ENCODE measurements at places on chromosomes 12 and 14. TPM values are rescaled to one million over a fixed set of nuclear protein-coding genes. Genes with fewer than 3 reads are reported as not detected.

GRCh38 chr14:92984896-92985295 is 61.9 kb downstream of the CHGA start:
- DNase-seq: no peak
- H3K36me3 ChIP-seq: no peaks in the 10 kb centered on the region
- H3K4me3 ChIP-seq: no peak overlapping the region

Gene GLS2
- total RNA-seq: 2.5 TPM

GRCh38 chr14:30656190-30656632 is 34.1 kb downstream of the SCFD1 start:
- no peak for DNase-seq
- no peak overlapping the region for H3K27ac ChIP-seq
- H3K4me1 ChIP-seq: no peaks in the 10 kb centered on the region

Gene HOXC4
- total RNA-seq: 24.5 TPM

All from kidney (tissue), 22 donors.